WTC11 (cell line): ENCODE measurements at places on chromosomes 4 and X.

DNA sequence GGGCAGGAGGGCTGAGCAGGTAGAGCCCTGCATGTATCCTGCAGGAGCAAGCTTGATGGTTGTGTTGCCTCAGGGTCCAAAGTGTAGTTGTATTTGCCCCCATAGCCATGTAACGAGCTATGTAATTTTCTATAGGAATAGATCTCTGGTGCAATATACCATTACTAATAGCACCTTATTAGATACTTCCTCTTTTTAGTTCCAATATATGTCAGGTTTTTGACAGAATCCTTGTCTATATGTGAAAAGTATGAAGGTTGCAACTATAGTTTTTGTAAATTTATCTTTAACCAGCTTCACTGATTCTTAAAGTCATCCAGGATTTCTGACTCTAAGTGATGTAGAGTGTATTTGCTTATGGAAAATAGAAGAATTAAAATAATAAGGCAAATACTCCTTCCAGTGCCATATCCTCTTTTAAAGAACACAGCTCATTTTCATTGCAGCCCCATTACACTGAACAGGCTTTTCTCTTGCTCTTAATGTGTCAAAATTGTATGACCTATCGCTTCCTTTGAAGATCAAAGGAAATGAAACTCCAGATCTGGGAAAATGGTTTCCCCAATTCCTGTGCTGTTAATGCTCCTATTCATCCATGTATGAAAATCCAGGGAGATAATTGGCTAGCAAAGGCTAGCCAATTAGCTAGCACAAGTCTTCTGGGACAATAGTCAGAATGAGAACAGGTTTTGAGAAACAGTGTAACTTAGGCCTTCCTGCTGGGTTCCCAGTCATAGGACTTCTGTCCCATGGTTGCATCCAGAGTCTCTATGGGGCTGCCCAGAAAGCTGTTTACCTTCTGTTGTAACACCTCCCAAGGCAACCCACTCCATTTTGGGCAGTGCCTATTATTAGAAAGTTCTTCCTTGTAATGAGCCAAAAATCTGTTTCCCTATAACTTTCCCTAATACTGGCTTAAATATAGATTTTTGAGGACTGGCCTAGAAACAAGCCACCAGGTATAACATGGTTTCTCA, 90.6 kb downstream of the TSPAN7 start:
- no peak for DNase-seq

DNA sequence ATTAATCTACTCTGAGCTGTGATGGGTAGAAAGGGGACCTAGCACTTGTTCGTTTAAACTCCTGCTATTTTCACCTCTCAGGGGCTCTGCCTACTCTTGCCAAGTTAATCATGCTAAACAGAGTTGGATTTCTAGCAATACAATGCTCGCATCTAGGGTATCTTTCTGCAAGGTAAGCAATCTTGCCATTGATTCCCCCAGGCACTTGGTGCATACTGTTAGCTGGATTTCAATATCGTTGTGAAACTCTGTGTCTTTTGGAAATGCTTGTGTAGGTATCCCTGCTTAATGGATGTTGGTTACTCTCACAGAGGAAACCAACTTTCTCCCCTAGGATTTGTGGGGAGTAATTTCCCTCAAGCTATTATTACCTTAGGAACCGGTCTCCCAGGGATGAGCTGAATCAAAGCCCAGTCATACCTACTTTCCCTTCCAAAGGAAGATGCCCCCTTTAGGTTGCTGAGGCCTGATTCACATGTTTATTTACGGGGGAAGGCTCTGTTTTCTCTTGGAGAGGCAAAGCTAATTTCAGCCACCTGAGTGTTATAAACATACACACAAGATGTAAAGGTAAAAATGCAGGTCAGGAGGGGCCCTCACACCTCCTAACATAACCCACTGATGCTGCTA, 366.8 kb downstream of the FBXW7 start:
- DNase-seq = no peak

DNA sequence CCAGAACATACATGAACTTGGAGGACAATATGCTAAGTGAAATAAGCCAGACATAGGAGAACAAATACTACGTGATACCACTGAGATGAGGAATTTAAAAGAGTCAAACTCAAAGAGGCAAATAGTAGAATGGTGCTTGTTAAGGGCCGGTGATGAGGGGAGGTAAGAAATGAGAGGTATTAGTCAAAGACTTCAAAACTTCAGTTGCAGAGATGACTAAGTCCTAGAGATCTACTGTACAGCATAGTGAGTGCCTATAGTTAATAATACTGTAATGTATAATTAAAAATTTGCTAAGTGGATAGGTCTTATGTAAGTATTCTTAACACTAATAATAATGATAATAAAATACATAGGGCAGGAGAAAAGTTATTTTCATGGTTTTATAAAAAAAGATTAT, 126.9 kb upstream of the VEGFC start:
- DNase-seq = no peak

DNA sequence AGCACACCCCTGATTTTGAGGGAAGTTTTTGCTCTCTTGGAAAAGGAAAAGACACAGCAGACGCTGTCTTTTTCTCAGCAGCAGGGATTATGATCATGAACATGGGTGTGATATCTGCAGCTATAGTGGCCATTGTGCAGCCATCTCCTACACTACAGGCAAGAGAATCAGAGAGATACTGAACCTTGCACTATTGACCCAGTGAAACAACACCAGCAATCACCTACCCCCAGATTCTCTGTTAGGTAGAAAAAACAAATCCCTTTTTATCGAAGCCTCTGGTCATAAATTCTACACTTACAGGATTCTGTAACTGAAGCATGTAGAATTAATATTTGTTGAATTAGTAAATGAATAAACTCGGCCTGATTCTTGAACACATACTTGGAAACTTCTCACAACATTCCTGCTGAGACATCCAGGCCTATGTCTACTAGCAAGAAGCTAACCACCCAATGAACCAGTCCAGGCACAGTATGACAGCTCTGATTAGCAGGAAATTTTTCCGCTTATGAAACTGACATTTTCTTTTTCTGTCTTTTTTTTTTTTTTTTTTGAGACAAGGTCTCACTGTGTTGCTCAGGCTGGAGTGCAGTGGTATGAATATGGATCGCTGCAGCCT, 5.0 kb upstream of the AFAP1 start:
- no peak for DNase-seq

- DNase-seq = no peak
Measured at GRCh38 chr4:17236686-17237085, 275.2 kb downstream of the QDPR start.

GRCh38 chr4:177108708-177109107, 201.0 kb upstream of the NEIL3 start:
- DNase-seq = no peak

- DNase-seq = peak; percentile 30
Measured at GRCh38 chrX:140505421-140506337, 810 bp upstream of the SOX3 start.

DNA sequence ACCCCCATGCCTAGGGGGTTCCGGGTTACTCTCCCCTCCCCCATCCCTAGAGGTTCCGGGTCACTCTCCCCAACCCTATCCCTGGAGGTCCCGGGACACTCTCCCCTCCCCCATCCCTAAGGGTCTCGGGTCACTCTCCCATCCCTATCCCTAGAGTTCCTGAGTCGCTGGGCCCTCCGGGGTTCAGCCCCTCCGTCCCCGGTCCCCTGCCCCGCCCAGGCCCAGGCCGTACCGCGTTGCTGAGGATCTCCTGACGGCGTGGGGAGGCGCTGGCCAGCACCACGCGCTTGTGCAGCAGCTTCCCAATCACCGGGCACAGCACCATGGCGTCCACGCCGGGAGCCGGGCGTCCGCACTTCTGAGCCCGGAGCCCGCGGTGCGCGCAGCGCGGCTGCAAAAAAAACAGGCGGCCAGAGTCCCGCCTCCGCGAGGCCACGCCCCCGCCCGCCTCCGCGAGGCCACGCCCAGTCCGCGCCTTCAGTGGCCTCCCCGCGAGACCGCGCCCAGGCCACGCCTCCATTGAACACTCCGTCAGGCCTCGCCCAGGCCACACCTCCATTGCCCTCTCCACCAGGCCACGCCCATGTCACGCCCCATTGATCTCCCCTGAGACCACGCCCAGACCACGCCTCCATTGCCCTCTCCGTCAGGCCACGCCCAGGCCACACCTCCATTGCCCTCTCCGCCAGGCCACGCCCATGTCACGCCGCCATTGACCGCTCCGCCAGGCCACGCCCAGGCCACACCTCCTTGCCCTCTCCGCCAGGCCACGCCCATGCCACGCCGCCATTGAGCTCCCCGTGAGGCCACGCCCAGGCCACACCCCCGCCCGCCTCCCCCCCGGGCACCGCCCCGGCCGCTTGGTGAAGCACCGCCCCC, at the start of gene ASMTL:
Gene ASMTL (minus strand): TSS at position 394 of the 879 bp plus-strand sequence. CDS start 69 bp downstream, at position 325.
- peak; percentile 100 for DNase-seq

- DNase-seq = peak; percentile 59
Measured at GRCh38 chrX:72572248-72573157, at the start of gene HDAC8. Gene HDAC8, minus strand, starts transcription at chrX:72572843. Its CDS starts 82 bp downstream, at chrX:72572761.

GRCh38 chr4:89954906-89955695, 60.4 kb downstream of the MMRN1 start:
- DNase-seq = no peak

DNA sequence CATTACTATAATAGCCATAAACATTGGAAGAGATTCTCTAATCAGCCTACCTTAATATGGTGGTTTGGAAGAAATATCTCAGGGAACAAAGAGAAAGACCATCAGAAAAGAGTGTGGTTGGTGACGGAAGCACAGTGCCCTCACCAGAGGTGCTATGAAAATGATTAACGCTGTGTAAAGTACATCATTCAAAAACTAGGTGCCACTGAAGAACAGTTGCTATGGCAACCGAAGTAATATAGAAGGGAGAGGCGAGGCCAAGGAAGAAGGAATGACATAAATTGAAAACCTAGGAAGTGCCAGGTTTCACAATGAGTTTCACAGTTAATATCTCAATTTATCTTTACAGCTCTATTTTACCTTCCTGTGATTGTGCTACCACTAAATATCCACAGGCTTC, 57.0 kb upstream of the ARSJ start:
- no peak for DNase-seq

GRCh38 chr4:110003401-110004187, 90.9 kb downstream of the EGF start:
- DNase-seq = no peak

DNA sequence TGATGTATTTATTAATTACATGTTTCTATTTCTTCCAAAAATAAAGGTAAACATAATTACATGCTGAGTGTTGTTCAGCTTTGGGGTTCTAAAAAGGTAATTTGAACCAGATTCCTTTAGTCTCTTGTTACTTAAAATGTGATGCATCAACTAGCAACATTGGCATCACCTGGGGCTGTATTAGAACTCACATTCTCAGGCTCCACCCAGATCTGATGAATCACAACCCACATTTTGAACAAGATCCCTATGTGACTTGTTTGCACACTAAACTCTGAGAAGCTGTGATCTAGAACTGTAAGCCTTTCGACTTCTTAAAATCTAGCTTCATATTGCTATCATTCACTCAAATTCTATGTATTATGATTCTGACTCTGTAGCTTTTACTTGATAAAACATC, 23.0 kb upstream of the HS3ST1 start:
- no peak for DNase-seq

GRCh38 chr4:180675359-180675650, 1567.9 kb upstream of the TENM3 start:
- DNase-seq = no peak

DNA sequence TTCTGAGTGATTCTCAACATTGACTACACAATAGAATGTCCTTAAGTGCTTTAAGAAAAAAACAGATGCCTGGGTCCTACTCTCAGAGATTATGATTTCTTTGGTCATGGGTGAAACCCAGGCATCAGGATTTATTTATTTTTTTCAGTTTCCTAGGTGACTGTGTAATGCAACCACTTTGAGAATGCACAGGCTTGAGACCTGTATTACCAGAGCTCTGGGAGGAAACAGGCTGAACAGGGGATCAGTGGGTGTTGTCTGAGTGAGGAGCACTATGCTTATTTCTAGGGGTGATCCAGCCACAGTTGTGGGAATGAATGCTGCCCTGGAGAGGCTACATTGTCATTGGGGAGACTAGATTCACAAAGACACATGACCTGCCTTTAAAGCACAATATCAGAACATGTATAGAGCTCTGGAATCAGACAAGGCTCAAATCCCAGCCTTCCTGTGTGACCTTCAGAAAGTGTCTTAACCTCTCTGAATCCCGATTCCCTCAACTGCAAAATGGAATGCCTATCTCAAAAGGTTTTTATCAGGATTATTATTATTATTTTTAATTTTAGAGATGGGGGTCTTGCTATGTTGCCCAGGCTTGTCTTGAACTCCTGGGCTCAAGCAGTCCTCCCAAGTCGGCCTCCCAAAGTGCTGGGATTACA, 61.6 kb upstream of the PRPS1 start:
- no peak for DNase-seq

DNA sequence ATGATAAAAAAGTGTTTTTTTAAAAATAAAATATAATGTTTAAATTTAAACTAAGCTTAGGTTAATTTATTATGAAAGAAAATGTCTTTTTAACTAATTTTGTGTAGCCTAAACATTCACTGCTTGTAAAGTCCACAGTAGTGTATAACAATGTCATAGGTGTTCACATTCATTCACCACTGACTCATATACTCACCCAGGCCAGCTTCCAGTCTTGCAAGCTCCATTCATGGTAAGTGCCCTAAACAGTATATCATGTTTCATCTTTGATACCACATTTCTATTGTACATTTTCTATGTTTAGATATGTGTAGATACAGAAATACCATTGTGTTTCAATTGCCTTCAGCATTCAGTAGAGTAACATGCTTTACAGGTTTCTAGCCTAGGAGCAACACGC, 530.3 kb downstream of the EPHA5 start:
- no peak for DNase-seq

DNA sequence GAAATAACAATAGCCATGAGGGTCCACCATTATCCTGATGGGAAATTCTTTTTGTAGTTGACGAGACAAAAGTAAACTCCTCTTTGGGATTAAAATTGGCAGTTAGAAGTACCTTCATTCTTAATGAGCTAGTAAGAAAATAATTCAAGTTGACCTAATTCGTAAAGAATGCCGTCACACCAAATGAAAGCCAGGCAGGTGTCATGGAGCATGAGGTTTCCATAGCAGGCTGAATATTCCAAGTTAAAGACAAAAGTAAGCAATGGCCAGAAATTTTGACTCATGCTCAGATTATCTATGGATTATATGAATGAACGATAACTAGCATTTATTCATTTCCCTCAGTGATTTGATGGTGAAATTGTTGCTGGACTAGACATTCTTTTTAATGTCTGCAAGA, 192.2 kb upstream of the FAT1 start:
- DNase-seq = no peak

DNA sequence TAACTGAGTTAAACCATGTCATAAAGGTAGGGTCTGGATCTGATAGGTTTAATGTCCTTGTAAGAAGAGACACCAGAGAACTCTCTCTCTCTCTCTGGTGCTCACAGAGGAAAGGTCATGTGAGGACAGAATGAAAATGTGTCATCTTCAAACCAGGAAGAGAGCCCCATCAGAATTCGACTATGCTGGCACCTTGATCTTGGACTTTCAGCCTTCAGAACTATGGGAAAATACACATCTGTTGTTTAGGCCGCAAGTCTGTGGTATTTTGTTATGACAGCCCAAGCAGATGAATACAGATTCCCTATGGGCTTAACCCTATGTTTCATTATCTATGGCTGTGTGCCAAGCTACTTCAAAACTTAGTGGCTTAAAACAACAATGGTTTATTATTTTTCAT, 105.5 kb upstream of the DDIT4L start:
- DNase-seq = no peak
